Type B pancreatic cell (in vitro differentiated cells): ENCODE measurements at places on chromosomes 16 and 17. TPM values are rescaled to one million over a fixed set of nuclear protein-coding genes. Genes with fewer than 3 reads are reported as not detected.

The MYCBPAP gene
- 0.88 and 4.1 TPM in 2 replicates for total RNA-seq

DNA sequence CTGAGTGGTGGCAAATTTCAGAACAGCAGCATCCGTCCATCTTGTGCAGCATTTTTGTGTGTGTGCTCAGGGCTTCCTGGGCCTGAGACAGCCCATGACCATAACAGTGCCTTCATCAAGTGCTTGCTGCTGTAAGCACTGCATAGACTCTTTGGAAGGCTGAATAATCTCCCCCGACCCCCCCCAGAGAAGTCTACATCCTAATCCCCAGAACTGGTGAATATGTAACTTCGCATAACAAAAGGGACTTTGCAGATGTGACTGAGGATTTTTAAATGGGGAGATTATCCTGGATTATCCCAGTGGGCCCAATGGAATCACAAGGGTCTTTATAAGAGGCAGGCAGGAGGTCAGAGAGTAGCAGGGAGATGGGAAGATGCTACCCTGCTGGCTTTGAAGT is 50.6 kb downstream of the TMC5 start:
- DNase-seq: no peak
- H3K4me1 ChIP-seq: no peaks in the 10 kb centered on the region
- H3K4me3 ChIP-seq: no peak overlapping the region
- H3K36me3 ChIP-seq: no peaks in the 10 kb centered on the region
- no peaks in the 10 kb centered on the region for H3K27me3 ChIP-seq

The KRTAP9-2 gene
- total RNA-seq: not detected in 2 replicates

DNA sequence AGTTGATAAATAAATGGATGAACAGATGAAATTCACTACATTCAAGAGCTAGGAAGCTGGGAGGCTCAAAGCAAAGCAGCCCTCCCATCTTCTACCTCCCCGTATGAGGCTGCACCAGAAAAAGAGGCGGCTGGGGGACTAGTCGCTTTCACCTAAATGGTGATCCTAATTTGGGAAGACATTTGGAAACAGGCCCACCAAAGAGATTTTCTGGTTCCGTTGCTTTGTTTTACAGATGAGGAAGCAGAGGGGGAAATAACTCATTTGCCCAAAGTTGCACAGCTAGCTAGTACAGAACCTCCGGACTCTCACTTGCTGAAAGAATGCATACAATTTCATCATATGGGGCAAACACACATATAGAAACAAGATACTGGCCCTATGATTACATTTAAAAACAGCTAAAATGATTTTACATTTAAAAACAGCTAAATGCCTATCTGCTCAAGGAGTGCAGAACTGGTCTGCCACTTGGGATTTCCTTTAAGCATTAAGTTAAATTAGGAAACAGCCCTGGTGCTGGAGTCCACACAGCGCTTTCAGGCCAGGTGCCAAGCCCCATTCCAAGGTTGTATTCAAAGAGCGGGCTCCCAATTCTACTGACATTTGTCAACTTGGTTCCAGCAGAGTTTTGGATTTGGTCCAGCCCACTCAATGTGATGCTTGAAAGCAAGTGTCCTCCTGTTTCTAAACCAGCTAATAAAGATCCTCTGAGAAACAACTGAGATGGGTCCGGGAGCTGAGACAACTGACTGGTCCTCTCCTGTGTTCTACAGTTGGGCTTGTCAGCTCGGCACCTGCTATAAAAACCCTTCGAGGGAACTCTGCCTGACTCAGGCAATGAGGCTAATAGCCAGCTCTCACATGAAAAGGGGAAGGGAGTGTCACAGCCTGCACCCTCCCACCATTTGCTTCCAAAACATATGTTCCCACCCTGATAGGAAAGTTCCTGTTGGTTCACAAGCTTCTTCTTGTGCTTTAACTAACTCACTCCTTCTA is 11.7 kb downstream of the ERN1 start:
- DNase-seq: no peak
- H3K27me3 ChIP-seq: no peaks in the 10 kb centered on the region
- H3K4me1 ChIP-seq: peaks cover 21% of the 10 kb centered on the region
- no peak overlapping the region for H3K4me3 ChIP-seq
- no peaks in the 10 kb centered on the region for H3K36me3 ChIP-seq
